ENCODE measurements at places on chromosomes 1 and 21. TPM values are rescaled to one million over a fixed set of nuclear protein-coding genes. Genes with fewer than 3 reads are reported as not detected.

The KCNJ6 gene
- not detected for total RNA-seq

The HMCN1 gene
- total RNA-seq = 1.9 TPM

The CLDN14 gene
- not detected for total RNA-seq

The RNU1-4 gene
- total RNA-seq = under 0.01 TPM
